ENCODE measurements at places on chromosomes 3 and 15.

DNA sequence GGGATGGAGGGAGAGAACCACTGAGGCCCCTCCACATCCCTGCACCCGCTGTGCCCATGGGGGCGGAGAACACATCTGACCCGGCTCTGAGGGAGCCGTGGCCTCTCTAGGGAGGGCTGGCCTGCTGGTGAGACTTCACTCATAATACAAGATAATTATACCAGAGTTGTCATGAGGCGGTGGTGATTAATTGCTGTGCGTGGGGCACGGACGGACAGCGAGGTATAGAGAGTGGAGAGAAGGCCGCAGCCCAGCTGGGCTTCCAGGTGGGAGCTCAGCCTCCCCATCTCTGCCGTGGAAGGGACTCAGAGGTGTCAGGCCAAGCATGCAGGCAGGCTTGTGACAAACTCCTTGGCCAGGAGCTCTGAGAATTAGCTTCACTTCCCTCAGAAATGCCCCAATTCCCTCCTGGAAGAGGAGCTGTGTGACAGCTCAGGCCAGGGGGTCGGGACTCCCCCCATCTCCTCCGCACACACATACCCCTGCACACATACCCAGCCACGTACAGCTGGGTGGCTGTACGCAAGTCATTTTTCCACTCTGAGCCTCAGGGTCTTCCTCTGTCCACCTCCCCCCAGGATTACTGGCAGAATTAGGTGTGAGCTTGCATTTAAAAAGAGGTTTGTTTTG lies 6.0 kb upstream of the GATA2 start:
- DNase-seq = no peak

DNA sequence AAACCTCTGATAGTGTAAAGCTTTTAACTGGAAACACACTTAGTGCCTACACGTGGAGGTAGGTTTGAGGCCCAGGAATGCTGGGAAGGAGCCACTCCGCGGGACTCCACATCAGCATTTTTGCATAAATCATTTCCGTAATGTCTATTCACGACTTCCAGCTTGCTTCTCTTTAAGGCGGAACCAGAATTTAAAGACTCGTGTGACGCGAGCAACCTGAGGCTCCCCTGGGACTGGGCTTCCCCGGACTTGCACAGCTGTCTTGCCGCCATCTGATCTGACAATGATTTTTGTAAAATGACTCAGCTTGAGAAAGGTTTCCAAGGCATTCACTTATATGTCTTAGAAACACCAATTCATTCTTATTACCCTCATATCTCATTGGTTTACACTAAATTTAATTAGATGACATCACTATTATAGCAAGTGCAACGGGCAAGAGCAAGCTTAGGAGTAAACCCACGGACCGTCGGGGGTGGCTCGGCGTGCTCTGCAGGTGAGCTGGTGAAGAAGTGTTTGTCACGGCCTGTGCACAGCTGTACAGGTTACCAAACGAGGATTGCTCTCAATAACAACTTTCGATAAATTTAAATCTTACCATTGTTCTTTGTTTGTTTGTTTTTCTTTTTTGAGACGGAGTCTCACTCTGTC lies 95.2 kb downstream of the CHSY1 start:
- DNase-seq = no peak

DNA sequence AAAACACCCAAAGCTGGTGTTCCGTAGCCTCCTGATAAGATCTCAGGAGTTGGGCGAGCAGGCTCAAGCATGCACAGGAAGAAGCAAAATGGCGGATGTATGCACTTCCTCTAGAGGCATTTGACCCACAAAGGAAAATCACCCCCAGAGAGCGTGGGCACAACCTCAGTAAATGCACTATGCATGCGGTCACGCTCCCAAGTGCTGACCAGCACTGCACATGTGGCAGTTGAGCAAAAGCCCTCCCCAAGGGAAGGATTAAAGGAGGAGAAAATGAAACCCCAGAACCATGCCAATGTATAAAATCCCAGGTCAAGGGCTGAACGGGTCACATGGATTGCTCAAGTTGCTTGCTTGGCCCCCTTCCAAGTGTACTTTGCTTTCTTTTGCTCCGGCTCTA lies 289.4 kb upstream of the IGF1R start:
- no peak for DNase-seq

DNA sequence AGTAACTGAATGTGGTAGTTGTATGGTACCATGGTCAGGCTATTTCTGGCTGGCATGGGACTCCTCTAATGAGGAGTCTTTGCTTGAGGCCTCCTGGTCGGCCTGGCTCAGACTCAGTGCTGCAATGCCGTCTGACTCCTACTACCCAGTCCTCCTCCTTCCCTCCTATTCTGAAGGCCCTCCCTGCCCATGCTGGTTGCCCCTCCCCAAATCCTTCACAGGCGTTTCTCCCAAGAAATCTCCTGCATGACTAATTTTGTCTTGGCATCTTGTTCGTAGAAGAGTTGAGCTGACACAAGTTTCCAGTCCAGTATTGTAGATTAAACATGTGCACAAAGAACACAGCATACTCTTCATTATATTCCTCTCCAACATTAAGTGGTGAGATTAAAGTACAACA lies 115.5 kb downstream of the NFKBIZ start:
- DNase-seq = no peak

DNA sequence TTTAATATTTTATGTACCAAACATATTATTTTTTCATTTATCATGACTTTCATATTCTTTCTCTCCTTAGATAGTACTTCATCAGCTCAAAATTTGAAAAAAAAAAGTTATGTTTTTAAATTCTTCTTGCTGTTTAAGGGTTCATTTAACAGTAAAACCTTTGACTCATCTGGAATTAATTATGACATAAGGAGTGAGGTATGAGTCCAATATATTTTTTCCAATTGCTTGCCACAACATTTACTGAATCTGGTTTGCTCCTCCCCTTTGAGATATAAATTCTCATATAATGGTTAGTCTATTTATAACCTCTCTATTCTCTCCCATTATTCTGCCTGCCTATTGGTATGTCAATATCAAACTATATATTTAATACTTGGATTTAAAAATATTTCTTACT lies 387.8 kb downstream of the TUSC7 start:
- DNase-seq = no peak

DNA sequence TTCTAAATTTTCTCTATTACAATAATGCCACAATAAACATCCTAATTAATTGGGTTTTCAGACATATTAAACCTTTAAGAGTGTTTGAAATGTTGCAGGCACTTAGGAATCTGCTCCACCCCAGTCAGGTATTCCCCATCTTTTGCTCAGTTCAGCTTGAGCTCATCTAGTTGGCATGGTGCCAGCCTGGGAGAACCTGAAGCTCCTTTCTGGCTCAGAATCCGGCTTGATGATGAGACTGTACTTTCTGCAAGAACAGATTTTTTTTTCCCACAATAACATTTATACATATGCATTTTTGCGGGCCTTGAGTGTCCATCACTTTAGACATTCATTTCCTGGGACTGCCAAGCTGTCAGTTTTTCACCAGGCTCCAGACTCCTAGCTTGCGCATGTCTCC lies 7.7 kb upstream of the OXSR1 start:
- DNase-seq = no peak

GRCh38 chr3:137410028-137410427 lies 354.1 kb upstream of the SOX14 start:
- no peak for DNase-seq

GRCh38 chr3:132183811-132184210 lies 133.4 kb upstream of the ACP3 start:
- DNase-seq = no peak

DNA sequence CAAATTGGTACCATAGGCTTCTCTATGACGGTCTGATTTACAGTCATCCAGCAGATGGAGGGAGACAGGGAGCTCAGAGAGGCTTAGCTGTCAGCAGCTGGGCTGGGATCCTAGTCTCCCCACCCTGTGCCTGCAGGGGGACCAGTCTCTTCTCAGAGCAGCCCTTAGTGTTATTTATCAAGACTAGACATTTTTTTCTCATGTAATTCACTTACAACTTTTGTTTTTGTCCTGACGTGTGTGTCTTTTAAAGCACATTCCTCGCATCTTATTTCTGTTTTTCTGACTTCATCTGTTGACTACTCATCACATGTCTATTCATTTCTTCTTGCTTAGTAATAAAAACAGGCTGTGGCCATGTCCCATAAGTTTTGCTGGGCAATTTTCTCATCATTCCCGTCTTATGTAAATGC lies 116.1 kb downstream of the KLF13 start:
- DNase-seq = no peak

- DNase-seq = no peak
Measured at GRCh38 chr3:150069633-150070032, 98.9 kb upstream of the PFN2 start.

GRCh38 chr15:51240066-51240465 lies 98.3 kb downstream of the CYP19A1 start:
- no peak for DNase-seq

DNA sequence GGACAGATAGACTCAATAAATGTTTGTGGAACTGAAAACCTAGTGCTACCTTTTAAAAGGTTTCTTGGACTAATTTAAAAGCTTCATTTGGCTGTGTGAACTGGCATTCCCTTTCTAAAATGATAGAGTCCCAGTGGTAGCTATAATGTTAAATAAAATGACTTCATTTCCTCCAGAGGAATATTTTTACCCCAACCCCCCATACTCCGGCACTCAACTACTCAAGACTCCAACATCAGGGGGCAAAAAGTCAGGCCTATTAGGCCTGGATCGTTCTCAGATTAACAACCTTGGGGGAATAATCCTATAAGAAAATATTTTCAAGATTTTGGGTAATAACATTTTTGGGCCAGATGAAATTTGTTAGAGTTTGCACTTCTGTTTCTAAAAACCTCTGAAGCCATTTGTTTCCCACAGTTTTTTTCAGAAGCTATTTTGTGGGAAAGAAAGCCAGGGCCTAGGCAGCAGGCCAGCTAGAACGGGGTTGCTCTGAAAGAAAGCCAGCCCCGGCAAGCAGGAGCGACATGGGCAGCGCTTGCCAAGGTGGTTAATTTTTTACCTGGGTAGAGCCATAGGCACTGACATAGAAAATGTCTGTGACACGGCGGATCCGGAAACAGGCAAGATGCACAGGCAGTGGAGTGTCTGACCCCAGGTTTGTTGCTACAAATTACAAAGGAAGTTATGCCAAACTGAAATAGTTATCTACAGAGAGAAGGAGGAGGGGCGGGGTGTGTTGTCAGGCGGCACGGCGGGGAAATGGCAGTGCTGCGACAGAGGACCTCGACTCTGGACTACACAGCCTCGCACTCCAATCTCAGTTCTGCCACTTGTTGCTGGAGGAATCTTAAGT lies 84.6 kb downstream of the MAGI1 start:
- no peak for DNase-seq

- no peak for DNase-seq
Measured at GRCh38 chr15:73856458-73857192, 16.7 kb upstream of the TBC1D21 start.

GRCh38 chr3:13146643-13147143 lies 73.5 kb upstream of the IQSEC1 start:
- no peak for DNase-seq

- DNase-seq = no peak
Measured at GRCh38 chr3:114872588-114872987, 274.5 kb downstream of the ZBTB20 start.

- DNase-seq = no peak
Measured at GRCh38 chr3:192929755-192930547, 12.3 kb upstream of the MB21D2 start.

DNA sequence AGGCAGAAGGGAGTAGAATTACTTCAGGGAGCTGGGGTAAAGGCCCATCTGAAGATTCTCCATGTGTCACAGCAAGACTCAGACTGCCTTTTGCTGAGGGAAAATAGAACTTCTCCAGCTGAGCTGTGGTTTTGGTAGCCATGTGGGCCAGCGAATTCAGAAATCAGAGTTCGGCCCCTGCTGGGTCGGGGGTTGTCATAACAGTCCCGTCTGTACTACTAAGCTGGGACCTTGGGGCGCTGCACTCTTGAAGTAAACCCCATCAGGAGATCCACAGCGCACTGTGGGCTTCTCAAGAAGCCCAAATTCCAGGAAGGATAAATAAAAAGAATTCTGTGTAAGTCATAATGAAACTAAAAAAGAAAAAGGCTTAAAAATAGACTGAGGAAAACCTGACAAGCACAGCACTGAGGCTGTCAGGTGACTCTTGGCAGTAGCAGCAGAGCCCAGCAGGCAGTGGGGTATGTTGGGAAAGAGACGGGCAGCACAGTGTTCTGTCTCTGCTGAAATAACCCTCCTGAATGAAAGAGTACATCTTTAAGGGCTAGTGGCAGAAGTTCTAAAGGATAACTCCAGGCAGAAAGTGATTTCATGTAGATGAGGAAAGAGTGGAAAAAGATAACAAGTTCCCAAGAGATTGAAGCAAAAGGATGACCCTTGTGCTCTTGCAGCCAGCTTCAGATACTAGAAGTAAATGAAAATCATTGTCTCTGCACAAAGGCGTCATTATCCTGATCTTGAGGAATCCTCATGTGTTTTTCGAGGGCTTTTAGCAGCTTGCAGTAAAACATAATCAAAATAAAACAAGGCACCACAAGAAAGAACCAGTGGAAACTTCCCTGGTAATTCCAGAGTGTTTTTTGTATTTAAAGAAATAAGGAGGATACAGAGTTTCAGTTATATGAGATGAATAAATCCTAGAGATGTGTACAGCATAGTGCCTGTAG lies 74.5 kb downstream of the RAB7A start:
- DNase-seq = no peak

GRCh38 chr3:196220991-196221390 lies 4.7 kb downstream of the SLC51A start:
- no peak for DNase-seq

DNA sequence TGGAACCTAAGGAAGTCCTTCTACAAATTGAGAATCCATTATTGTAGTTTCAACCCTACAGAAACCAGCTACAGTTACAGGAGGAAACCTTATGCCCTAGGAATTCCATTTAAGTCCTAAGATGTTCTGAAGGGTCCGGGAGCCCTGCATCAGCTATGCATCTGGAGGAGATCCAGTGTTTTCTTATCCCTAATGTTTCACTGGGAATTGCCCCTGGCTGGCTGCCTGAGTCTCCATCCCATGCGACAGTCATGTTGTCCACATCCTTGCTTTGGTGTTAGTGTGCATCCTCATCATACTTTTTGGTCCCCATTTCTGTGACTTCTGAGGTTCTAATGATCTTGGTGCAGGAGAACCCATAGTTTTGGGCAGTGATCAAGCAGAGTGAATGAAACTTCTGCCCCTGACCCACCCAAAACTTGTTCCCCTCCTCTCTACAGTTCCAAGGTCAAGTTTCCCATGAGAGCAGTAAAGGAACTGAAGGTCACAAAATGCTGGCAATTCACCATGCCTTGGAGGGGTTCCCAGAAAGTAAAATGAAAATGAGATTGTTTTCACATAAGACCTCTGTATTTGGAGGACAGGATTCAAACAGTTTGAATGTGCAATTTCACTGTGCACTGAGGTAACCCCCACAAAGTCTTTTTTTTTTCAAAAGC lies 121.9 kb upstream of the PHLDB2 start:
- DNase-seq = no peak

DNA sequence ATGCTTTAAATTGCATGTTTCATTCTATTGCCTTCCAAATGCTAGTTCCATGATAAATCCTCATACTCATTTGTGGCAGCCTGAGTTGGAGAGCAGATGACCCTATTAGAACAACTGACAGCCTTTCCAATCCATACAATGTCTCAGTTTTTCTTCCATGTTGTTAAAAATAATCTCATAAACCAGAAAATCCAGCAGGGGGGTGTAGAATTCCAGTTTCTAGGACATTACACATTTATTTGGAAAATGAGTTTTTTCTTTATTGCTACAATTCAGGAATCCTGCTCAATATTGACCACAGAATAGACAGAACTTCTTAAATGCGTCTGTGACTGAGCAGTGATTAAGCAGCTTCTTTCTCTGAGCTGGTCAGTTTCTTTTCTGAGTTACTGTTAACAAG lies 174.2 kb upstream of the ATP10A start:
- no peak for DNase-seq

GRCh38 chr3:194730365-194730764 lies 44.7 kb downstream of the FAM43A start:
- no peak for DNase-seq

All from cortex of kidney (tissue), 1 donor.